Activated CD4-positive, alpha-beta T cell treated with anti-CD3 and anti-CD28 coated beads, Interleukin-2, Interleukin-4, amounts not matched to agents 100 ng/mL and 50 ng/mL, durations not matched to agents 16 hours and 8 hours (primary cell): ENCODE measurements at places on chromosomes 4 and X.
A peak's percentile ranks its signal among the peaks of the same experiment; 100 is the strongest.

GRCh38 chr4:76923619-76924357, 25.8 kb upstream of the SEPTIN11 start:
- no peak for DNase-seq

DNA sequence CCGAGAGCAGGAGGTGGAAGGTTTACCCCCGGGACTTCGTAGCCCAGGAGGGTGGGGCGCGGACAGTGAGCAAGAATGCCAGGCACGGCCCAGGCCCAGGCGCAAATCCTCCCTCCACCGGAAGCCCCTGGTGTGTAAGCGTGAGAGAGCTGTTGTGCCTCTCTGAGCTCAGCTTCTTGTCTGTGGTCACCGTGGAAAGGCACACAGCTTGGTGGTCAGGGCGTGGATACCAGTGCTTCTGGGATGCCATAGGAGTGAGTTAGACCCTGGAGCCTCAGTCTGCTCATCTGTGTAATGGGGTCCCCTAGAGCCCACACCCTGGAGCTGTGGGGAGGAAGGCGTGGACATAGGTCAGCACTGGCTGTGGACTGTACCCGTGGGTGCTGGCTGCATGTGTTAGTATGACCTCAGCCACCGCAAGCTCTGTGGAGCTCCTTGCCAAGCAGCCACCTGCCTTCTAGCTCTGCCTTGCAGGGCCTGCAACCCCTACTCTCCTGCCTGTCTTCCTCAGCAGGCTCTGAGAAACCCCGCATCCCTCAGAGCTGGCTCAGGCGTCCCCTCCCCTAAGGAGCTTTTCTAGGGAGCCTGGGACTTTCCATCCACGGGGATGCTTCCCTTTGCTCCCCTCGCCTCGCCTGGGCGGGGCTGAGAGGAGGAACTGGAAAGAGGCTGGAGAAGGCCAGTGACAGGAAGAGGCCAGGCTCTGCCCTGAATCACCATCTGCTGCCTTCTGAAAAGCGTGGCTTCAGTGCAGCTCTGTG, 28.0 kb upstream of the AFAP1 start:
- no peak for DNase-seq

DNA sequence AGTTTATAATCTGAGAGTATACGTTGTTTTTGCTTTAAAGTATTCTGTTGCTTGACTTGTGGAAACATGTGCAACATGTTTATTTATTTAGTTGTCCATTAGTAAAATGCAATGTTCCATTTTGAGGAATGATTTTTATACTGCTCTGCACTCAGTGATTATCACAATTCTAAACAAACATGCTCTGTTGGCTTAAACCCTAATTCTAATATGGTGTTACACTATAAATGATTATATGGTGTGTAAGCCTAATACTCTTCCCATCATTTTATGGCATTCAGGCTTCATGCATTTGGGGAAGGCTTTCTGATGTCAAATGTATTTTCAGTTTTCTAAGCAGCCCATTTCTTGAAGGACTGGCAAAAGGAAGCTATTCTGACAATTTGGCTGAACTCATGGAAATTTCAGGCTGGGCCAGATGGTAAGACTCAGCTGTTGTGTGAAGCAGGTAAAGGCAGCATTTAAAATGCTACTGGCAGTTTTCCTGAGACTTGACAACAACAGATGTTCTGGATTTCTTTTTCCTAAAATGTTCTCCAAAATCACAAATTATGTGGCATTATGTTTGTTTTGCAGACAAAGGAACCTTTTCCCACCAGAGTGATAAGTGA, 336.7 kb upstream of the GNPDA2 start:
- DNase-seq = no peak

DNA sequence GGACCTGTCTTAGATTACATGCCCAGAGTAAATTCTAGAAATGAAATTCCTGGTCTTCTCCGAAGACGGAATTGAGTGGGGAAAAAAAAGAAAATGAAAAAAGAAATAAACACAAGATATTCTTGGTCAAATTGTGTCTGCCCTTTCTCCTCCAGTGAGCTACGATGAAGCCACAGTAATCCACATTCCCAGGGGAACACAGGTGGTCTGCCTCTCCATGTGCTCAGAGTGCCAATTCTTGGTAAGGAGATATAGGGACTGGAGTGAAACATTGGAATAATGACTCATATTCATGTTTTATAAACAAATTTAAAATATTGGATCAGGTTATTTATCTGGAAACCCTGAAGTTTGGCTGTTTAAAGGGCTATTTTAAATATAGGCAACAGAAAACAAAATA, 54.2 kb upstream of the MGST2 start:
- no peak for DNase-seq

- no peak for DNase-seq
Observed at GRCh38 chr4:27360131-27360530, 499.5 kb downstream of the STIM2 start.

DNA sequence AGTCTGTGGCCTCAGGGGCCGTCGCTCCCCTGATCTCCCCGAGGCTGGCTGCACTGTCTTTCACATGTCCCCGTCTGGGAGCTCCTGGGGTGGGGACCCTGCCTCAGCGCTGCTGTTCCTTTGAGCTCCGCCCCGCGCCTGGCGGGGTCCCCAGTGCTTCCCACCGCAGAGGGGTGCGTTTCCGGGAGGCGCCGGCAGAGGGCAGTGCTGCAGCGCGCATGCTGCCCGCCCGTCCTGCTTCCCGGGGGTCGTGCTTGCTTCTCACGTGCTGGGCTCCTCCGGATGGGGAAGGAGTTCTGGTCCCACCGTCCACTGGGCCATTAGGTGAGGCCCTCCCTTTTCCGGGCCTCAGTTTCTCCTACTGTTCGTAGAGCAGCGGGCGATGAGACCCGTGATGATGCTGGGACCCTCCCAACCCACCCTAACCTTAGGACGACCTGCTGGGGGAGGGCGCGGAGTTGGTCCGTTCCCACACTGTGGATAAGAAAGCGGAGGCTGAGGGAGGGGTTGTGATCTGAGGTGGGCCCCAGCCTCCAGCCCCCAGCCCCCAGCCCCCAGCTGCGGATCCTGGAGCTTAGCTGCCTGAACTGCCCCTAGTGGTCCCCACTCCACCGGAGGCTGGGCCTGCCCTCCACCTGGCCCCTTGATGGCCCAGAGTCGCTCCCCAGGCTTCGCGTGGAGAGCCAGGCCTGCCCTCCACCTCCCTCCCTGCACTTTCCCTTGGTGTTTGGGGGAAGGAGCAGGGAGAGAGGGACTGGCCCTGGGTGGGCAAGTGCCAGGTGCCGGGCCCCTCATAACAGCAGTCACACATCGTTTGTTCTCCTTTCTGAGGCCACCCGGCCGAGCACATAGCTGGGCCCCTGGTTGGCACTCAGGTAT, 15.3 kb downstream of the CPZ start:
- peak; percentile 32 for DNase-seq

DNA sequence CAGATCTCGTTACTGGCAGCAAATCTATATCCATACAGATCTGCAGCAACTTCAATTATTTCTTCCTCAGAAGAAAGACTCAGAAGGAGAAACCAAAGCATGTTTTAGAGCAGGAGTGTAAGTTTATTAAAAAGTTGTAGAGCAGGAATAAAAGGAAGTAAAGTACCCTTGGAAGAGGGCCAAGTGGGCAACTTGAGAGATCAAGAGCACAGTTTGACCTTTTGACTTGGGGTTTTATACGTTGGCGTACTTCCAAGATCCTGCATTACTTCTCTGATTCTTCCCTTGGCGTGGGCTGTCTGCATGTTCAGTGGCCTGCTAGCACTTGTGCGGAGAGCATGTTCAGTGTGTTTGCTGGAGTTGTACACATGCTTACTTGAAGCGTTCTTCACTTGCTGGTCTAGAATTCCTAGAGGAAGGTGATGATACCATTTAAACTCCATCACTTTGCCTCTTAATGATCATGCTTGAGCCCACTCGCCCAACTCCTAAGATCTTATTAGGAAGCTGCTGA, 1114.7 kb upstream of the PABPC4L start:
- DNase-seq = no peak

GRCh38 chr4:68773699-68774098, 42.1 kb upstream of the UGT2B10 start:
- no peak for DNase-seq
